ENCODE measurements at places on chromosomes 4 and X.
A peak's percentile ranks its signal among the peaks of the same experiment; 100 is the strongest.

DNA sequence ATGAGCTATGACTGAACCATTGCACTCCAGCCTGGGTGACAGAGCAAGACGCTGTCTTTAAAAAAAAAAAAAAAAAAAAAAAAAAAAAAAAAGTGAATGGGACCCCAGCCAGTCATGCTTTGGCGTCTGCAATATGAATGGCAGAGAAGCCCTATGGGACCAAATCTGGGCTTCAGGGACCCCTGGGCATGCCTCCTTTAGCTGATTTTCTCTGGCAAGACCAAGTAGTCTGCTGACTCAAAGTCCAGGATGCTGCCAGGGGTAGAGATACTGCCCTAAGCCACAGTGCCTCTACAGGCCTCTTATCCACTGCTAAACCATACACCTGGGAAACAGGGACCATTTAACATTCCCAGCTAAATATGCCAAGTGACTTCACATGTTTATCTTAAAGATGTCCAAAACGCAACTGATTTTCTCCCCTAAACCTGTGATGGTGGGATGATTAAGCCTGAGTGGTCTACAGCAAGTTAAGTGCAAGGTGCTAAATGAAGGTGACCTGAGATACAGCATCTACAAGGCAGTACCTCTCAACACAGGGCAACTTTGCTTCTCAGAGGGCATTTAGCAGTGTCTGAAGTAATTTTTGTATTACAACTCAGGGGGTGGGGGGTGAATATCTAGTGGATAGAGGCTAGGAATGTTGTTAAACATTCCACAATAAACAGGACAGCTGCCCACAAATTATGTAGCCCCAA lies 5.8 kb downstream of the RPS4X start:
- DNase-seq, result no peak

DNA sequence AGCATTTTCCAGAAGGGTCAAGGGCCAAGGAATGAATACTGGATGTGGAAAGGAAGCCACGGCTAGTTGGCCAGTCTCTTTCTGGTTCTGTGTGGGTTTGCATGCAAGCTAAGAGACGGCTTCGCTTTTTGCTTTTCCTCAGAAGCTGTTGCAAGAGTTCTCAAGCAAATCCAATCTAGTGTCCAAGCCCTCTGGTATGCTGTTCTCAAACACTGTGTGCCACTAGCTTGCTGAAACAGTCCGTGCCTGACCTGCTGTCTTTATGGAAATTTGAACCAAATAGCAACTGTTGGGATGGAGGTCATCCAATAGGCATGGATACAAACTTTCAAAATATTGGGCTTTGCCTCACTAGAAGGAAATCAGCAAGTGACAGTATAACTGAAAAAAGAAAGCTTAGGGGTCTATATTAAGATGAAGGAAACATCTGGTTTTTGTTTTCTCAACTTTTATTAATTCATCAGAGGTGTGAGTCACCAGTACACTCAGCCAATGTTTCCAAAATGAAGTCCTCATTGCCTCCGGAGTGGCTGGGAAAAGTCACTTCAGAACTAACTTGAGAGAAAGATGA lies 70.5 kb downstream of the SLC9A6 start:
- no peak for DNase-seq

GRCh38 chr4:8419222-8420041 lies 21.1 kb downstream of the ACOX3 start:
- peak; percentile 78 for DNase-seq

GRCh38 chrX:103362474-103362873 lies 6.2 kb downstream of the TCEAL9 start:
- DNase-seq, result no peak
